ENCODE measurements at places on chromosomes 7 and 10.

- DNase-seq, result peak; percentile 78
Measured at GRCh38 chr10:44935201-44935965, 24.2 kb upstream of the RASSF4 start.

GRCh38 chr10:51073453-51074237, 642 bp upstream of the PRKG1 start:
- DNase-seq, result peak; percentile 38

DNA sequence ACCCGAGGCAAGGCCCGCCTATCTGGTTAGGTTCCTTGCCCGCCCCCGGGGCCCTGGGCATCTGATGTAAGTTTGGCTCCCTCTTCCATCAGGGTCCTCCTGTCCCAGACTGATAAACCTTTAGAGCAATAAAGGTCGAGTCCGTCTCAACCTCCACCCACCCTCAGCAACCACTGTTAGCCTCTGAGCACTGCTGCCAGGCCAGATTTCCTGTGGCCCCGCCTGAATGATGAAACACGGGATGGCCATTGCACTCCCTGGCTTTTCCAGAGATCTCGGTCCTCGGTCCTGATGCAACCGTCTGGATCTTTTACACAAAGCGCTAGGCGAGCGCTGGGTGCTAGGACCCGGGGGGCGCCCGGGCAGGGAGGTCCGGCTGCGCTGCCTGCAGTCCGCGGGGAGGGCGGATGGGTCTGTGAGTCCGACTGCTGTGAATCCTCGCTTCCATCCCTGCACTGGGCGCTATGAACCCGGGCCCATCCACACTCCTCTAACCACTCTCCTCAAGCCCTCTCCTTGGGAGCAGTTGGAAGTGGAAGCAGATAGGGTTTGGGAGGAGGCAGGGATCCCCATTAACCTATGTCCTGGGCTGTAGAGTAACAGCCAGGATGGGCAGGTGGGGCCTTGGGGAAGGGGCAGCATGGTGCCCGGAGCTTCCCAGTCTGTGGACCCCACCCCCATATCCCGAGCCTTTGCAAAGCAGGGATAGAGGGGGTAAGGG, 875 bp upstream of the DDIT4 start:
- peak; percentile 92 for DNase-seq

GRCh38 chr7:113819474-113819873, 99.3 kb downstream of the PPP1R3A start:
- DNase-seq, result no peak

DNA sequence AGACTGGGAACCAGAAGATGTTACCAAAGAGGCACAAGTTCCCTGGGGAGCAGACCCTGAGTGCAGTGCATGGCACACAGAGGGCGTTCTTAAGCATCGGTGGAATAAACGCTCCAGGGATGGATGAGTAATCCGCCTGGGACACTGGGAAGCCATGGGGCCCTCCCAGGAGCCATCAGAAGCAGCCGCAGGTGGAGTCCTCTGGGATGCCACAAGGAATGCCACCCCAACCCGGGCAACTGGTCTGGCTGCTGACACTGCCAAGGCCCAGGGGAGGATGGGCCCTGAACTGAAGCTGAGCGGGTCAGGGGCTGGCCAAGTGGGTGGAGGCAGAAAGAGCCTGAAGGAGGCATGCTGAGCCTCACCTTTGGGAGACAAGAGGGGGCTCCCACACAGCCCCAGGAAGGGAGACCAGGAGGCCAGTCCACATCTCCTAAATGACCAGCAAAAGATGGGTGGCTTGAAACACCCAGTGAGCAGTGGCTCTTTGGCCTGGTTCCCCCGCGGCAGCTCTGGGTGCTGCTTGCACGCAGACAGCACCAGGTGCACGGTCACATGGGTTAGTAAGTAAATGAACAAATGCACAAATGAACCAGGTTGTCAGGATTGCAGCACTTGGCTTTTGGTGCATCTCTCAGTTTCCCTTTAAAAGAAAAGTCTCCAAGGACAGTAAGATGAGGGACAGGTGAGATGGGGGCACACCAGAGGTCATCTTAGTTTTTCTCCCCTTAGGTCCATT, 141.3 kb upstream of the ZMIZ1 start:
- DNase-seq, result no peak

DNA sequence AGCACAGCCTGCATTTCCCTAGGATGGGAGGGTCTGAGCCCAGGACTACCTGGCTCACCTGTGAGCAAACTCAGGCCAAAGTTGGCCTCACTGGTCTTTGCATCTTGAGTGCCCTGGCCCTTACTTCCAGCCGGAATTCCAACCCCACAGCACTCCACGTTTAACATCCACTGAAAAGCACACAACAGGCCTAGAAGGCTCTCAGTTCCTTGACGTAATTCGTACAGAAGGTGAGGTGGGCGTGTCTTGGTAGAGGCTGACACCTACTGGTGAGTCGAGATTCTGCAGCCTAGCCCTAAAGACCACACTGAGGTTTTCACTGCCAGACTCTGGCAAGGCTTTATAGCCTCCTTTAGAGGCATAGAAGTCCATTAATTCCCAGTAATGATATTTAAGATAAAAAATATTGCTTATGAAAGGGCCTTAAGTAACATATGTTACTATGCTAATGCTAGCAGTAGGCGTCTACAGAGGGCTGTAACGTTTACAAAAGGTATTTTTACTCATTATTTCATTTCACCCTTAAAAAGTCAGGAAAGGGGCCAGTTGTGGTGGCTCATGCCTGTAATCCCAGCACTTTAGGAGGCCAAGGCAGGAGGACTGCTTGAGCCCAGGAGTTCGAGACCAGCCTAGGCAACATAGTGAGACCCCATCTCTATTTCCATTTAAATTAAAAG, 95.8 kb downstream of the HIP1 start:
- no peak for DNase-seq

- no peak for DNase-seq
Measured at GRCh38 chr7:104371980-104372357, 43.6 kb downstream of the LHFPL3 start.

- DNase-seq, result no peak
Measured at GRCh38 chr10:29636178-29636577, 1.4 kb upstream of the SVIL start.
